ENCODE measurements at places on chromosomes 5 and 9.

GRCh38 chr5:168269937-168270330, 21.5 kb upstream of the WWC1 start:
- peak; percentile 46 for DNase-seq

- DNase-seq, result no peak
Observed at GRCh38 chr9:117887383-117887782, 183.2 kb downstream of the TLR4 start.

- no peak for DNase-seq
Observed at GRCh38 chr5:159783726-159784247, 132.5 kb upstream of the ADRA1B start.

DNA sequence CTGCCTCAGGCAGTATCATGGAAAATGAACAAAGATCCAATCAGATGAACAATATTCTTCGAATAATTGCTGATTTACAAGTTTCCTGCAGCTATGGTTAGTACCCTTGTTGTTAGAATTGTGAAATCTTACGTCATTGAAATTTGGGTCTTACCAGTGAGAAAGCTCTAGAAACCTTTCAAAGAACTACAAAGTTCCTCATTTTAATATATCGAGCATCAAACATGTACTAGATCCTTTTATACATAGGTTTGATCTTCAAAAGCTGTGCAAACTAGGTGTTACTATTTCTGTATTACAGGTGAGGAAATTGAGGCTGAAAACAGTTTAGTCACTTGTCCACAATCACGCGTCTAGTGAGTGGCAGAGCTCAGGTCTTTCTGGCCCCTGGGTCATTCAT, 43.7 kb upstream of the ANGPTL2 start:
- DNase-seq, result no peak

- DNase-seq, result peak; percentile 80
Observed at GRCh38 chr9:109192732-109193361, 25.8 kb upstream of the FRRS1L start.

DNA sequence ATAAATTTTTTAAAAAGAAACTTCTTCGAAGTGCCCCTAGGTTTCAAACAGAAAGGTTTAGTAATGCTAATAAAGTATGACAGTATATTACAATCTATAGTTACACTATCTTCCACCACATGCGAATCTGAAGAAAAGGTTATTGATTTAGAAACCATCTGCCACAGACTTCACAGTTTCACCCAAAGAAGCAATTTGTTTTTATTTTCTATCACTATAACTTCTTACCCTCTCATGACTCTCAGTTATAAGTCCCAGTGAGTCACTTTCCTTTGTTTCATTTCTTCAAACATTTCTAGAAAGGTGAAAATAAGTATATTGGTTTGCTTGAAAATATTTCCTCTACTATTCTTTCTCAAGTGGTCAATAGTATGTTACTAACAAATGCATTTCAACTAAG, 93.6 kb downstream of the MCTP1 start:
- DNase-seq, result no peak

GRCh38 chr9:100268271-100268670, 84.5 kb downstream of the TEX10 start:
- DNase-seq, result no peak

GRCh38 chr5:149988126-149988525, 12.3 kb downstream of the TIGD6 start:
- no peak for DNase-seq

- DNase-seq, result no peak
Observed at GRCh38 chr5:107687937-107688336, 17.2 kb upstream of the EFNA5 start.

DNA sequence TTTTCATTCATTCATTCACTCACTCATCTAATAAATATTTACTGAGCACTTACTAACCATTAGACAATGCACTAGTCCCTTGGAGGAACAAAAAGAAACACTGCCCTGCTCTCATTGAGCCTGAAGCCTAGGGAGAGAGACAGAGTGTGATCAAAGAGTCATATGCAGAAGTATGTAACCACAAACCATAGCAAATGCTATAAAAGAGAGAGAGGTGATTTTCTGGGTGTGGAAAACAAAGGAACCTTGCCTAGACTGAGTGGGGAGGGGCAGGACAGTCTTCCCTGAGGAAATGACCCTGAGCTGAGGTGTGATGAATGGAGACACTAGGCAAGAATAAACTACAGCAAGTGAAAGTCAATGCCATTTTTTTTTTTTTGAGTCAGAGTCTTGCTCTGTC, 10.8 kb upstream of the ADRA1B start:
- no peak for DNase-seq

GRCh38 chr5:180865981-180866695, 5.1 kb upstream of the ZFP62 start:
- no peak for DNase-seq

DNA sequence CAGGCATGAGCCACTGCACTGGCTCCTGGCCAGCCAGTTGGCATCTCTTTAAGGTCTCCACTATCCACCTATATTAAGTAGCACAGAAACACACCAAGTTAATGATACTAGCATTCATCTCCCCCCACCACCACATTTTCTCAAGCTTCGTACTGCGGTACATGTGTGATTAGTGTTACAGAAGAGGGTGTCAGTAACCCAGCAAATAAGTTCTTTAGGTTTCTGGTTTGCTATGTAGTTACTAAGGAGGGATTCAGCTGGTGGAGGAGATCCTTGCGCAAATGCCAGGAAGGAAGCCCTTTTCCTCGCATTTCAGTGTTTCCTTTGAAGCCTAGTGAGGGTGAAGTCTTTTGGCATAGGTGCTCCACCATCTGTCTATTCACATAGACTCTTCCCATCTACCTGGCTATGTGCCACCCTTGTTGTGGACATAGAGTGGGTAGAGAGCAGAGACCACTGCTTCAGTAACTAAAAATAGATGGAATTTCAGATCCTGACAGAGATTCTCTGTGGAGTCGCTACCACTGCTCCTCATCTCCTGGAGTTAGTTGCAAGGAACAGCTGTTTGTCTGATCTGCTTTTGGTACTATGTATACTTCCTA, 16.7 kb downstream of the UBE2D2 start:
- no peak for DNase-seq

GRCh38 chr9:114048533-114049415, 29.3 kb downstream of the AMBP start:
- no peak for DNase-seq

DNA sequence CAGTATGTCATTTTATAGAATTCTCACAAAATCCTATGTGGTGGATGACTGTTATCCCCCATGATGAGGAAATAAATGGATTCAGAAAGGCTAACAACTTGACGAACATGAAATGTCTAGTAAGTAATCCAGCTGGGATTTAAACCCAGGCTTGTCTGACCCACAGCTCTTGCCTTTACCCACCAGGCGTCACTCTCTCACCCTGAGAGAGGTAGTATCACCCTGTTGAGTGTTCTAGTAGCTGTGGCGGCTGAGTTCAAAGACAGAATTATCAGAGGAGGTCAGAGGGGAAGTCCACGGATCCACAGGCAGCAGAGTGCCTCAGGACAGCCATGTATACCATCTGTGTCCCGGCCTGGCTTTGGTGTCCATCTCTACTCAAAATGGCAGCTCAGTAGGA, 113.8 kb downstream of the ZNF462 start:
- DNase-seq, result no peak

GRCh38 chr9:128247226-128247803, 28.5 kb downstream of the GOLGA2 start:
- no peak for DNase-seq

DNA sequence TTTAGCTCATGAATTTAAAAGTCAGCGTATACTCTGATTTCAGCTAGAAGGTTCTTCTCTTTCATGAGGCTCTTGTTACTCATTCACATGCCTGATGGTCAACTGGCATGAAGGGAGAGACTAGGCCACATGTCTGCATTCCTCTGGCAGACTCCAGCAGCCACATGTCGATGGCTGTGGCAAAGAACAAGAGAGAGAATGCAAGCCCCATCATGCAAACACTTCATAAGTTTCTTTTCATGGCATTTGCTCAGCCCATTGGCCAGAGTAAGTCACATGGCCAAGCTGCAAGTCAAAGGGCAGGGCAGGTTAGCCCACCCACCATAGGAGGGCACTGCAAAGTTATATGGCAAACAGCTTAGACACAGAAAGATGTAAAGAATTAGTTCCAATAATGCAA, 5.4 kb downstream of the KCNV2 start:
- DNase-seq, result no peak

DNA sequence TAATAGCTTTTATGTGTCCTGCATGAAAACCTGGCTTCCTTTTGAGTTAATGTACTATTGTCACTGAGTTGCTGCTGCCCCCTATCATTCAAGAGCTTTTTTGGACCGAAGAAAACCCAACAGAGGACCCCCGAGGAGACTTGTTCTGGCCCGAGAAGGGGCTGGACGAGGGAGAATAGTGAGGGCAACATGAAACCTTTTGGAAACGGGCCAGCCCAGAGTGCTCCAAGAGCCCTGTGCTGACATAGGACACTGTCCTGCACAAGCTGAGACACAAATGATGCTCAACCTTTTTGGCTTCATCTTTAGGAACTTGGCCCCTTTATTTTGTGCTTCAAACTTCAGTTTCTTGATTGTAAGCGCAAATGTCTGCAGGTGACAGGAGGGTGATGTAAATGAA, 4.0 kb upstream of the GADD45G start:
- no peak for DNase-seq

DNA sequence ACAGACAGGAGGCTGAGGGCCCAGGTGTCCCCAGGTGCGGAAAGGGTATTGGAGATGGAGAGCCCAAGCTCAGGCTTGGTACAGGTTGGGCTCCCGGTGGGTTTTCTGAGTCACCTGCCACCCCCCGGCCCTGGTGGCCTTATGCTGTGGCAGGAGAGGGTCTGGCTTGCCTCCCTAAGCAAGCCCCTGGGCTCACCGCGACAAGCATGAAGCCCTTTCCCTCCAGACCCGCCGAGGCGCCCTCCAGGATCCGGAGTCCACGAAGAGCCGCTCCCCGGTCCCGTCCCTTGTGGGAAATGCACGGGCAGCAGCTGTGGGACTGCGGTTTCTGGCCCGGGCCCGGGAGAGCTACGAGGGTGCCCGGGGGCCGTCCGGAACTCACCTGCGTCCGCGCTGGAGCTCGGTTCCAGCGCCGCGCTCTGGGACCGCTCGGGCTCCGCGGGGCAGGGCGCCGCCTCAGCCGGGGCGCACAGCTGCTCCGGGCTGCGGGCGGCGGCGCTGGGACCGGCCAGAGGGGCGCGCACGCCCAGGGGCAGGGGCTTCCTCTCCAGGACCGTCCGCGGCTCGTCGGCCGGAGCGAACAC, 757 bp downstream of the SAPCD2 start:
- DNase-seq, result peak; percentile 81

GRCh38 chr9:138051586-138052321, 174.2 kb downstream of the CACNA1B start:
- DNase-seq, result peak; percentile 20

- DNase-seq, result no peak
Observed at GRCh38 chr9:138031186-138031585, 153.6 kb downstream of the CACNA1B start.

DNA sequence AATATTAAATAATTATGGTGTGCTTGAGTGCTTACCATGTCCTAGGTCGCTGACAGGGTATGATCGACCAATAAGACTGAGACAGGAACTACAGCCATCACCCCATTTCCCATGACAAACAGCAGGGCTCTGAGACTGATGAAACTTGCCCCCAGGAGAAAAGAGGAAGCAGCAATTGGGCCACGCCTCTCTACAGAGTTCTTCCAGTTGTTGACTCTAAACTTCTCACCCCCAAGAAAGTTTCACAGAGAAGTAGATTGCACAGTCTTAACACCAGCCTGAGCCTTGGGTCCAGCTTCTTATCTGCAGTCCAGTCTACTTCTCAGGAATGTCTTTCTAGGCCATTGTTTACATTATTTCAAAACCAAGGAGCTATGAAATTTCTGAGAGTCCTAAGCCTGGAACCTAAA, 182.2 kb upstream of the ANKRD55 start:
- DNase-seq, result no peak

GRCh38 chr5:127445328-127445727, 72.1 kb upstream of the PRRC1 start:
- no peak for DNase-seq

DNA sequence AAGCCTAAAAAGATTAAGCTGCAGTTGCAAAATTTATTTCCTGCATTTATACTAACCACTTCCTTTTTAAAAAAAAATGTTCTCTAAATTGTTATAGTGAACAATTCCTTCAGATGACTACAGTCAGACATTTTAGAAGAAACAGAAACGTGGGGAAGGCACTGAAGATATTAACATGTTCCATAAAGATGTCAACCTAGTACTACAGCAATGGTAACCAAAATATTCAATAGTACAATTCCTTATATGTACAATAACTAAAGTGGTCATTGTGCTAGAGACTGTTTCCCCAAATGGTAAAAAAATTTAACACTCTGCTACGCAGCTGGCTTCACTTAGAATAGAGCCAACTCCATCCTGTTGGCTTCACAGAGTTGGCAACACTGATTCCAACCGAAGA, 97.7 kb downstream of the FNBP1 start:
- DNase-seq, result no peak

GRCh38 chr5:112023766-112024165, 266.8 kb upstream of the NREP start:
- no peak for DNase-seq

- no peak for DNase-seq
Observed at GRCh38 chr9:116274293-116274692, 120.7 kb downstream of the PAPPA start.

- no peak for DNase-seq
Observed at GRCh38 chr9:78954286-78954685, 617.5 kb upstream of the TLE4 start.

- no peak for DNase-seq
Observed at GRCh38 chr5:174623433-174624019, 100.9 kb upstream of the MSX2 start.

DNA sequence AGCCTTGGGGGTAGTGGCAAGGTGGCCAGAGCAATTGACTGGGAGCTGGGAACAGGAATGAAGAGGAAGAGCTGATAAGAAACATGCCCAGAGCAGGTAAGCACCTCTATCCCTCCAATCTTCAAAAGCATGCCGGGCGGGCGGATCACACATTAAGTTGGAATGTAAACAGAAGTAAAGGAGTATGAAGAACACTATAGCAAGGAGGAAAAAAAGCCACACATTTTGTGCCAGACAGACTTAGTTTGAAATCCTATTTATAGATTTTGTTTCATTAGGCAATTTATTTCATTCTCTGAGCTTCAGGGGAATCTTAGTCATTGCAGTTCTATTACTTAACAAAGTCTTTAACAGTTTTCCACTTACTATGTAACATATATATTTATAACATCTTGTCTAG, 173.9 kb upstream of the TNC start:
- DNase-seq, result no peak

DNA sequence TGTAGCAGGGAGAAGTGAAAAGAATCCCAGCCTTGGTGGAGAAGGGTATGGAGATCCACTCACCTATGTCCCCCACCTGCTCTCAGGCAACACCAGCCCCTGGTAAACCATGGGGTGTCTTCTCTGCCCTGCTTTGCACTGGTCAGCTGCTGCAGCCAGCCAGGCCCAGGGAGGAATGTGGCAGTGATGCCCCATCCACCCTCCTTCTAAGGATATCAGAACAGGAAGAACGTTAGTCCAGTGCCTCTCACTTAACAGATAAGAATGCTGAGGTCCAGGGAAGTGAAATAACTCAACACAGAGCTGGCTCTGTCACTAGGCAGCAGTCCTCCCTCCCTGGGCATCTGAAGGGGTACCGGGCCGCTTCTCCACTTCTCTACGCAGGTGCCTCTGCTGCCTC, 9.7 kb upstream of the PPIC start:
- no peak for DNase-seq

GRCh38 chr5:151154931-151155774, 2.4 kb downstream of the ANXA6 start:
- DNase-seq, result no peak

GRCh38 chr5:154587123-154588026, 109.3 kb upstream of the HAND1 start:
- DNase-seq, result no peak

GRCh38 chr9:111180811-111181210, 142.5 kb upstream of the LPAR1 start:
- DNase-seq, result no peak

GRCh38 chr5:81269751-81270393, 31.5 kb upstream of the ZCCHC9 start:
- DNase-seq, result no peak
